ENCODE measurements at places on chromosomes 16 and 17.

DNA sequence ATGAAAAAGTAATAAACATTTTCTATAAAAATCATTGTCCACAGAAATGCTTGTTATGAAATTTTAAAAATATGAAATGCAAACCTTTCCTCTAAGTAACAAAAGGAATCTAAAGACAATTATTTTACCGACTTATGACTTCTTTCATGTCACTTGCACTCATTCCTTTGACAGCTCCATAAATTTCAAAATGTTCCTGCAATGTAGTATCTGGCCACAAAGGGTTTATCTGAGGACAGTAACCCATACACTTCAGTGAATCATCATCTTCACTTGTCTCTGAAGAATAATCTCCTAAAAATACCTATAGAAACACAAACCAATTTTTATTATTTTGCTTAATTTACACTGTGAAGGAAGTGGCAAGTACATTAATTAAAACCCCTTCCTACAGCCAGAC is 25.6 kb upstream of the ABCA10 start:
- DNase-seq = no peak

GRCh38 chr16:75761108-75761507 is 34.8 kb upstream of the CPHXL start:
- DNase-seq = no peak

DNA sequence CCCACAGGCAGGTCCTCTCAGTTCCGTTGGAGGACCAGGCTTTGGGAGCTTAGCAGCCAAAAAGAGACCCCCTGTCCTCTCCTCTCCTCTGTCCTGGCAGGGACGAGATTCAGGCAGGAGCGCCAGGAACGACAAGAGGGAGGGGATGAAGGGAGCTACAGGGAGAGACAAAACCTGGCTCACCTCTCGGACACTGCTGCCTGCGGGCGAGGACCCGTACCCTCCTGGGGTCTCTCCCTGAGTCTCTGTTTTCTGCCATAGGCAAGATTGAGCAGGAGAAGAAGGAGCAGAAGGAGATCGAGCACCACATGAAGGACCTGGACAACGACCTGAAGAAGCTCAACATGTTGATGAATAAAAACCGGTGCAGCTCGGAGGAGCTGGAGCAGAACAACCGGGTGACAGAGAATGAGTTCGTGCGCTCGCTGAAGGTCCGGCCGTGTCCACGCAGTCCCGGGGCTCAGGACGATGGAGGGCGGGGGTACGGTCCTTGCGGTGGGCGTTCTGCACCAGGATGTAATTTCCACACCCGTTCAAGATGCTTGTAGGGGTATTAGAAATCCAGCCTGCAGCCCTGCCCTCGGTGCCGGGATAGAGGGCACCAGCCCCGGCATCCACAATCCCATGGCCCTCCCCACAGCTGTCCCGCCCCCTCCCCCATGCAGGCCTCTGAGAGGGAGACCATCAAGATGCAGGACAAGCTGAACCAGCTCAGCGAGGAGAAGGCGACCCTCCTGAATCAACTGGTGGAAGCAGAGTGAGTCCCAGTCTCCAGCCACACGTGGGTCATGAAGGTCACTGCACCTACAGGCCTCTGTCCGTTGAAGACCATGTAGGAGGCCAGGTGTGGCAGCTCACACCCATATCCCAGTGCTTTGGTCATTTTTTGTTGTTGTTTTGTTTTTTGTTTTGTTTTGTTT is 13.8 kb upstream of the GAA start:
- no peak for DNase-seq

DNA sequence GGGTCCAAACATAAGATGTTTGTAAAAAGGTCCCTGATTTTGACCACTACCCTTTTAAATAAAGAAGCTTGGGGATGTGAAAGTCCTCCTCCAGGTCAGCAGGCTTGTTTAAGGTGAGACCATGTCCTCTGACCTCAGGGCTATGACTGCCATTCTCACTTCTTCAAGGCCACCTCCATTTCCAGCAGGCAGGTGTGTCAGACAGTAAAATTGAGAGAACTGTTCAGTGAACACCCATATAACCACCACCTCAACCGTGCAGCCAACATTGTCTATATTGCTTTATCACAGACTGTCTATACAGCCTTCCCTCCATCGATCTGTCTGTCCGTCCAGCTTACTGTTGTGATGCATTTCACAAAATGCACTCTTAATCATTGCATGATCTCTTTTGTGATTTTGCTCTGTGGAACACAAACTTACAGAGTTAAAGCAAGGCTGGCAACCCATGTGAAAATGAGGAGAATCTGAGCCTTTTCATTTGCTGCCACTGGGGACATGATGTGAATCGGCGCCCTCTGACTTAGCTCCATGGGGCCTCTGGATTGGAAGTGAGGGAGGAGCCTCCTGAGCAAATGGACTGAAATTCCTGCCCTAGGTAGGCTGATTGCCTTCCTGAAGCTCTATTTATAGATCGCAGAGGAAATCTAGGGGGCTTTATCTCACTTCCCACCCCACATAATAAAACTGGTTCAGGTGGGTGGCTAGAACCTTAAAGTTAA is 53.8 kb downstream of the ZNRF1 start:
- DNase-seq = no peak

DNA sequence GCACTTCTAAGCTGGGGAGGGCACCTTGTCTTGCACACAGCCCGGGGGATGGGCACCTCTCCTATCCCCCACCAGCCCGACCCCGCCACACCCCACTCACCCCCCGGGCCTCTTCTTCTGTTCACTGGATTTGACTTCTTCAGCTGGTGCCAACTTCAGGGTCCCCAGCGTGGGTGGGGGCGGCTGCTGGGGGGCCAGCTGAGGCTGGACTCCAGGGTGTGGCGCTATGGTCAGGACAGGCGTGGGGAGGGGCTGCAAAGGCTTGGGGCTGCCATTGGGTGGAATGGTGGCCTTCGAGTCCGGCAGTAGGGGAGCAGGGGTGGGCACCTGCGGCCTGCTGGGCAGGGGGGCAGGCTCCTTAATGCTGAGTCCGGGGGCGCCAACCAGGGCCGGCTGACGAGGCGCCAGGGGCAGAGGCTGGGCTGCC is 6.1 kb downstream of the MNT start:
- no peak for DNase-seq

GRCh38 chr16:55130456-55130855 is 193.5 kb upstream of the IRX6 start:
- no peak for DNase-seq

DNA sequence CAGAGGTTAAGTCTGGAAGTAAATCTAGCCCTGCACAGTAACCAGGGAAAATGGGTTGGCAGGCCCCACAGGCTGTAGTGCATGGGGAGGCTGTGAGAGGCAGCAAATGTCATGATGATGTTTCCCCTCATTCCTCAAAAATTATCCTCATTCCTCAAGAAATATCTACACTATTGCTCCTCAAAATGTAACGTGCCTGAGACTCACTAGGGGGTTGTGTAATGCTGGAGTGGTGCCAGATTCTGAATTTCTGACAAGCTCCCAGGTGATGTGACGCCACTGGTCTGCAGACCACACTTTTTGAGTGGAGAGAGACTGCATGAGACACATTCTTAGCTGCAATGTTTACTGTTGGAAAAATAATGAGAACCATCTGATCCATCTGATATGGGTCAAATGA is 1.2 kb upstream of the MPP3 start:
- DNase-seq = no peak

DNA sequence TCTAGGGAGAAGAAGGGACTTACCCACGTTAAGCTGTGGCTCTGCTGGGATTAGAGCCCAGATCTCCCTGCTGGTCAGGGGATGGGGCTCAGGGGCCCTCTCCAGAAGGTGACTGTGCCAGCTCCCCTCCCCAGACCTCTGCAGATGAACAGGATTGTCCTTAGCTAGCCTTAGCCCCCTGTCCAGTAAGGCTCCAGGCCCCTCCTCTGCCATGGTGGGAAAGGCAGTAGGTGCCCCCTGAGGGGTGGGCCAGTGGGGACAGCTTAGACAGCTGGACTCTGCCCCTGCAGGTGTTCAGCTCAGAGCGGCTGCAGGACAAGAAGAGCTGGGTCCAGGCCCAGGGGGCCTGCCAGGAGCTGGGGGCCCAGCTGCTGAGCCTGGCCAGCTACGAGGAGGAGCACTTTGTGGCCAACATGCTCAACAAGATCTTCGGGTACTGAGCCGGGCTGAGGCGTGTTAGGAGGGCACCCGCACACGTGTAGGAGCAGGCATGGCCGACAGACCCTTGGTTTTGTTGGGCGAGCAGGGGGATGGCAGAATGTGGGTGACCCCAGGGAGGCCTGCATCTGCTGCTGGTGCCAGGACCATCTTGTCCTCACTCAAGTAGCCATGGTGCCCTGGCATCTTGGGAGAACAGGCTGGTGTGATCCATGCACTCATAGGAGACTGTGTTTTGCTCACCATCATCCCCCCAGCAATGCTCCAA is 50.9 kb downstream of the MRC2 start:
- no peak for DNase-seq

DNA sequence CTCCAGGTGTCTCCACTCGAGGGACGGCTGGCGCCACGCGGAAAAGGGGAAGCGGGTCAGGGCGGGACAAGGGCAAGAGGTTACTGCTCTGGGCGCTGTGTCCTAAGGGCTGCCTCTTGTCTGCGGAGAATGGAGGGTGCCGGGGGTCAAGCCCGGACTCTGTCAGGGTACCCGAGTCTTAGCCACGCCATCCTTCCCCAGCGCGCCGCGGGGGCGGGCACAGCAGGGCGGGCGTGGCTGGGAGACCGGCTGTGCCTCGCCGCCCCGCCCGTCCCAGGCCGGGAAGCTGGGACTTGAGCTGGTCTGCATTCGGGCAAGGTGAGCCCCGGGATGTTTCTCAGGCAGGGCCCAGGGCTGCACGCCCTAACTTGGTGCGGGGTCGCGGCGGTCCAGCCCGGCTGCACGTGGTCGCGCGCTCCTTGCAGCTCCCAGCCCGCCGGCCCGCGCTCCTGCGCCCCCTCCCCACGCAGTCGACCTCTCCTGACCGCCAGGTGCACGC is 6.2 kb upstream of the ACTG1 start:
- no peak for DNase-seq

DNA sequence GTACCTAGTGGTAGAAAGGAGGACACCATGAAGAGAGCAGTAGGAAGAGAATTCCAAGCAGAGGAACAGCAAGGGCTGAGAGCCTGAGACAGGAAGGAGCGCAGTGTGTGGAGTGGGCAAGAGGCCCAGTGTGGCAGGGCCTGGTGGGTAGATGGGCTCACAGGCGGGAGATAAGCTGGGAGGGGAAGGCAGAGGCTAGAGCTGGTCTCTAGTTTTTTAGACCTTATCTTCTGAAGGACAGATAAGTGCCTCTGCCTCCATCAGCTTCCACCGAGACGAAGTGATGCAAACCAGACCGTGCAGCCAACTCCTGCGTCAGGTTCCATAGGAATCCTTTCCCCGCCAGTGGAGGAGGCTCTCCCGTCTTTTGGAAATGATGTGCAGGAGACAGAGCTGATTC is 33.6 kb downstream of the CDH1 start:
- no peak for DNase-seq

All from esophagus muscularis mucosa (tissue), 4 donors.